Nucleus accumbens (tissue), 56 donors: ENCODE measurements at places on chromosomes 2 and 18.

GRCh38 chr2:101253703-101254450, 1.2 kb downstream of the CNOT11 start:
- no peak for DNase-seq

GRCh38 chr2:234969306-234970098, 17.7 kb downstream of the SH3BP4 start:
- DNase-seq = no peak

DNA sequence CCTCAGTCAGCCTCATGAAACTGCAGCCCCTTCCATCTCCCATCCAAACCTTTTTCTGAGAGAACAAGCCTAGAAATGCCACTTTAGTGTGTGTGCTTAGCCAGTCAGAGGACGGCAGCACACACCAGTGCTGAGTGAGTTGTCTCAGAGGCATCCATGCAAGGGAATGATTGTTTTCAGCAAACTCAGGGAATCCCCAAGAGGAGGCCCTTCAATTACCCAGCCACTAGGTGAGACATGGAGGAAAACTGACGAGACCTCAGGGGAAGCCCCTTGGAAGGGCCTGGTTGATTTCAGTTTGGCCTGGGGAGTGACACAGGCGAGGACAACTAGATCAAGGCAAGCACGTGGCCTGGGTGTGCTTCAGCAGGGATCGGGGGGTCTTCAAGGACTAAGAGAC, 49.7 kb downstream of the APOB start:
- no peak for DNase-seq

- no peak for DNase-seq
Measured at GRCh38 chr2:13050764-13051163, 334.0 kb downstream of the TRIB2 start.

GRCh38 chr2:155930312-155930711, 402.2 kb downstream of the NR4A2 start:
- DNase-seq = no peak

GRCh38 chr2:144458541-144458940, 61.4 kb downstream of the ZEB2 start:
- no peak for DNase-seq

GRCh38 chr18:79912409-79912991, 39.0 kb downstream of the SLC66A2 start:
- DNase-seq = no peak

GRCh38 chr18:44885507-44885906, 204.8 kb downstream of the SETBP1 start:
- DNase-seq = no peak

DNA sequence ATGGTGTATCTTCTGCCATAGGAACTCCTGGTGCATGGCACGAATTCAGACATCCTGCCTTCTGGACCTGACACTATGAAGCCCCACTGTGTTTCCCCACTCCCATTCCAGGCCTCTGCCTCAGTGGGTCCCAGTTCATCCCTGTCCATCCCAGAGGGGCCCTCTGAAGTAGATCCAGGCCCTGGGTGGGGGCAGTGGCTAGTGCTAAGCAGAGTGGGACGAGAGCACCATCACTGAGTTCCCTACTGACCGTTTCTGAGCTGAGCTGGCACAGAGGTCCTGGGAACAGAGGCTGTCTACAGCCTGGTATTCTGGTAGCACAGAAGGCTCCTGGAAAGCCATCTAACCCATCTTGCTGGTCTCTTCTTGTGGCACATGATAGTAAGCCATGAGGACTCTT, 54.0 kb downstream of the ATOH8 start:
- no peak for DNase-seq

DNA sequence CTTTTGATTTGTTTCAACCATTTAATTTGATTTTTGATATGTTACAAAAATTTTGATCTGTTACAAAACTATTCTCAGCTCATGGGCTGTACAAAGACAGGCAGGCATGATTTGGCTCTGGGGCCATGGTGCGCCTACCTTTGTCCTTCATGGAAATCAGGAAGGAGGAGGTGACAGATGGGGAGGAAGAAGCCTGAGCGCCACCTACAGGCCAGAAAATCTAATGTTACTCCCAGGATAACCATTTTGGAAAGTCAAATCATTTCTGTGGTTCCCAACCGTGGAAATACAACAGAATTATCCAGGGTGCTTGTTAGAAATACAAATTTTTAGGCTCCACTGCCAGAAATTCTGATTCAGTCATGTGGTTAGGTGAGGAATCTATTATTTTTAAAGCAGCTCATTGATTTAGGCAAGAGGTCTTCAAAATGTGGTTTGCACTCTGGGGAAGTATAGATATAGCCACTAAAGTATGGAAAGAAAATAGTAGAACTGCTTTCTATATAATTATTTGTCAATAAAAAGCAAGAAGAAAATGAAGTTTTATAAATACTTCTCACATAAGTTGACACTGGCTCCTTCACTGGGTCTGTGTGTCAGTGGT, 93.9 kb downstream of the EVA1A start:
- DNase-seq = no peak

GRCh38 chr2:70070542-70071268, 16.6 kb upstream of the PCBP1 start:
- DNase-seq = peak; percentile 38

DNA sequence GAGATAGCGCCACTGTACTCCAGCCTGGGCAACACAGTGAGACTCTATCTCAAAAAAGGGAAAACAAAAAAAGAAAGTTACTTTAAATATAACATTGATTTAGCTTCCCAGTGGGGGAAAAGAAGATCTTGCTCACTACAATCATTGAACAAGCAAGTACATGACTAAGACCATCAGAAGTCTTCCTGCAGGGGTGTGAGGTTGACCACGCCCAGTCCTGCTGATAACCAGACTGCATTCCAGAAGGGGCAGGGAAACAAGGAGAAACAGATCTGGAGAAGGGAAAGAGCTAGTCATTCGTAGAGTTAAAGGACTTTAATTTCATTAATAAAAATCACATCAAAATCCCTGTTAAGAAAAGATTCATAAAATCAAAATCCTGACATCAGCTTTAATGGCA, 77.5 kb downstream of the EPHA4 start:
- DNase-seq = no peak

DNA sequence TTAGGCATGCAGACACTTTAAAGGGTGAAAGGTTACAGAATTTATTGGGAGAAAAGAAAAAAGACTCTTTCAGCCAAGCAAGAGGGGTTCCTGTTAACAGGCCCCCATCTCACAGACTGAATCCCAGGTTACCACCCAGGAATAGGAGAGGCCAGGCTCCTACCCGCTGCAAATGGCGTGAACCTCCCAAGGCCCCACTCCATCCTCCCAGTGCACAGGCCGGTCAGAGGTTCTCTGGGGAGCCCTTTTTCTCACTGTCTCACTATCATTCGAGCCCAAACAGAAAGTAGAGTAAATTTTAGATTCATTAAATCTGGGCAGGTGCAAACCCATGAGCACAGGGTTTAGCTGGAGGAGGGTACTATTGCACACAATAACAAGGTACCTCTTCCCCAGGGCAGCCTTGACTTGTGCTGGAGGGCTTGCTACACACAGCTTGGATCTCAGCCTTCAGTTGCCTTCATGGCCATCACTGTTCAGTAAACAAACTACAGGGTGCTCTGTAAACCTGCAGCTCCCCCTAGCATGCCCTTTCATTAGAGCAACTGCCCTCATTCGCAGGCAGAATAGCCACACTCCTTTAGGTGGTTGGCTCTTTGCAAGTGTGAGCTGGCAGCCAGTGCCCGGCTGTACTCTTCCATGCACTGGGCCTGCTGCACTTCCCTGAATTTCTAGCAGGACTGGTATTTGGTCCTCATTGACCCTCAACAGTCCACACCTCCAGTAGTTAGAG, 7.3 kb upstream of the PLEK start:
- no peak for DNase-seq

GRCh38 chr2:232897598-232898408, 27.7 kb downstream of the SNORC start:
- no peak for DNase-seq

- DNase-seq = no peak
Measured at GRCh38 chr2:240872317-240873097, 3.9 kb downstream of the AGXT start.

GRCh38 chr2:129056959-129057317, 738.3 kb upstream of the HS6ST1 start:
- DNase-seq = no peak

GRCh38 chr2:181106789-181107627, 126.6 kb downstream of the UBE2E3 start:
- no peak for DNase-seq

DNA sequence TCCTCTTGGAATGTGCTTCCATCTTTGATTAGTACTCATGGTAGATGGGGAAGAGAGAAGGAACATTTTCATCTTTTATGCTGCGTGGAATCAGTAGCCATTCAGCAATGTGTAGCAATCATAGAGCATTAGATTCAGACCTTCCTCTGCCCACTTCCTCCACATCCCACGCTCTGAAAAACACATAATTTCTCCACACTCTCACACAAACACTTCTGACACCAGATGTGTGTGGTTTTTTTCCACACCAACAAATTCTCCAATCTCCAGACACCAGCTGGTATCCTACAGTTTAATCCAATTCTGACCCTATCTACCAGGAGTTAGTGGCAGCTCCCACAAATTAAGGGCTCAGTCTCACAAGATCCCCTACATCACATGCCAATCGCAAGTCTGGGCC, 103.3 kb downstream of the AOX1 start:
- DNase-seq = no peak

GRCh38 chr2:168470320-168471162, 14.5 kb downstream of the CERS6 start:
- no peak for DNase-seq

- DNase-seq = peak; percentile 7
Measured at GRCh38 chr18:519019-519879, 18.7 kb upstream of the COLEC12 start.

DNA sequence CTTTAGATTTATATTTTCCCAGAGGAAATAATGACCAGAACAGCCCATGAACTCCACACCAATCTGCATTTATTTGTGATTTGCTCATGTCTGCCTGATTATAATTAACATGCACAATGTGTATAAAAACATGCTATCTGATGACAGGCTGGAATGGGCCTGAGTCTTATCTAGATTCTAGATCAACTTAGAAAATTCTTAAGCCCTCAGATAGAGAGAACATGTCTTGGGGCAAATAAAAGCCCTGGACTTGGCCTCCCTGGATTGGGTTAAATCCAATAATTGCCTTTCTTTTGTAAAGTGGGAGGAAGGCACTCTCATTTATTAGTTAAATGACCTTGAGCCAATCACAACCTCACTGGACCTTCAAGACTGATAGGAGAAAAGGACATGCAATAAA, 61.8 kb downstream of the EVA1A start:
- DNase-seq = no peak

GRCh38 chr2:28096421-28096820, 205.9 kb downstream of the BABAM2 start:
- no peak for DNase-seq

DNA sequence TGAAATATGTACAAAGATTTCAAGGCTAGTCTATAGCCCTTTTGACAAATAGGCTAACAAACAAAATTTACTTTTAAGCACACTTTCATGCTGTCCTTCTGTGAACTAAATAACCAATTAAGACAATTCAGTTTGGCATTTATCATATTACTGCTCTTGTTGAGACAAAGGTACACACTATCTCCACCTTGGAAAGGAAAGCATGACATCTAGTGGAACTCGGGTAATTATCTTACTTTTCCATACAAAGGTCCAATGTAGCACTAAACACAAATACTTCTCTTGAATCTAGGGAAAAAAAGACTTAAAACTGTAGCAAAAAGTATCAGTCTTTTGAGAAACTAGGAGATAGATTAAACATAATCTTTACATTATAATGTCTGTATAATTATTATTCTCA, 125.0 kb upstream of the CD226 start:
- no peak for DNase-seq

- no peak for DNase-seq
Measured at GRCh38 chr2:129741623-129742022, 237.8 kb upstream of the RAB6C start.

- DNase-seq = no peak
Measured at GRCh38 chr2:96153991-96154431, 8.8 kb upstream of the DUSP2 start.

DNA sequence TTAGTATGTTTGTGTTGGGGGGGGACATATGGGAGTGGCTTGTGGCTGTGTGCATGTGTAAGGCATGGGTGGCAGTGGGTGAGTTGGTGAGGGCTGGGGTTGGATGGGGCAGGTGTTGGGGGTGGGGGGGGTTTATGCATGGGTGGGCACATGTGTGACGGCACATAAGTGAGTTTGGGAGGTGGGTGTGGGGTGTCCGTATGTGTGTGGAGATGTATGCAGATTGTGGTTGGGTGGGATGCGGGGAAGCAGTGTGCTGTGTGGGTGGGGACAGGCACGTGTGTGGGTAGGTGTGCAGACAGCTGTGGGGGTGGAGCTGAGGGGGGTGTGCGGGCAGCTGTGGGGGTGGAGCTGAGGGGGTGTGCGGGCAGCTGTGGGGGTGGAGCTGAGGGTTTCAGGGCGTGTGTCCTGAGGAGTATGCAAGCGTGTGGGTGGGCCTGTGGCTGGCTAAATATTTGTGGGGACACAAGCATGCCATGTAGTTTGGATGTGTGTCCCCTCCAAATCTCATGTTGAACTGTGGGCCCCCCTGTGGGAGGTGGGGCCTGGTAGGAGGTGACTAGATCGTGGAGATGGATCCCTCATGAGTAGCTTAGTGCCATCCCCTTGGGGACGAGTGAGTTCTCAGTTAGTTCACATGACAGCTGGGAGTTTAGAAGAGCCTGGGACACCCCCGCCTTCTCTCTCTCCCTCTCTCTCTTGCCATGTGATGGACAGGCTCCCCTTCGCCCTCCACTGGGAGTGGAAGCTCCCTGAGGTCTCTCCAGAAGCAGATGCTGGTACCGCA, 59.4 kb downstream of the ANKMY1 start:
- no peak for DNase-seq

DNA sequence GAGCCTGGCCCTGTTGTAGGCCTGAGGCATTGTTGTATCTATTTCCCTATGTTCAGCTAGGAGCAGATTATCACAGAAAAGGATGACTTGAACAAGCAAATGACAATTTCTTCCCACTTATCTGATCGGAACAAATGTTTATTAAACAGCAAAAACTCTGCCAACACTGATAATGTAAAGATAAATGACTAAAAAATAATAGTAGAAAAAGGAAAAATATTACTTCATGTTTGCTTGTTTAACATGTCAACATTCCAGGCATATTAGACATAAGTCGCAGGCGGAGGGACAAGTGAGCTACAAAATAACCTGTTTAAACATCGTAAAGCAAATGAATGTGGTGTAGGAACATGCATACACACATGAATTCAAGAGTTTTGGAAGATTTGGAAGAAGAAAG, 257.9 kb downstream of the TMX3 start:
- no peak for DNase-seq

- no peak for DNase-seq
Measured at GRCh38 chr18:55247032-55247431, 287.8 kb upstream of the CCDC68 start.

DNA sequence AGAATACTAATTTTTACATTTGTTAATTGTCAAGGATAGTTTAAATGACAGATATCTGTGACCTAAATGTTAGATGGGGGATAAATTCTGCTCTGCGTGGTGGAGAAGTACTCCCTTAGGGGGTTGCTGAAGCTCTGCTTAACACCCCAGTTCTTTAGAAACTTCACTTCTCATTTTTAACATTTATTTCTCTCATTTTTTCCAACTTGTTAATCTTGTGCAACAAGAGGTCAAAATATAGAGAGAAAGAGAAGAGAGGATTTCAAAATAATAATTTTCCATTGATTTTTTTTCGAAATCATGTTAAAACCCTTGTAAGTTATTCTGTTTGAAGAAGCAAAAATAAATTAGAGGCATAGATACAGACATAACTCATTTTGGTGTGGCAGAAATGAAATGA, 61.3 kb upstream of the SLC8A1 start:
- no peak for DNase-seq

GRCh38 chr2:224343226-224343625, 58.7 kb downstream of the FAM124B start:
- DNase-seq = no peak

- no peak for DNase-seq
Measured at GRCh38 chr2:58893656-58894351, 652.7 kb upstream of the FANCL start.
